ENCODE measurements at places on chromosomes 13 and 19.

GRCh38 chr13:40665126-40666044 is 1.1 kb downstream of the FOXO1 start:
- no peak for DNase-seq

DNA sequence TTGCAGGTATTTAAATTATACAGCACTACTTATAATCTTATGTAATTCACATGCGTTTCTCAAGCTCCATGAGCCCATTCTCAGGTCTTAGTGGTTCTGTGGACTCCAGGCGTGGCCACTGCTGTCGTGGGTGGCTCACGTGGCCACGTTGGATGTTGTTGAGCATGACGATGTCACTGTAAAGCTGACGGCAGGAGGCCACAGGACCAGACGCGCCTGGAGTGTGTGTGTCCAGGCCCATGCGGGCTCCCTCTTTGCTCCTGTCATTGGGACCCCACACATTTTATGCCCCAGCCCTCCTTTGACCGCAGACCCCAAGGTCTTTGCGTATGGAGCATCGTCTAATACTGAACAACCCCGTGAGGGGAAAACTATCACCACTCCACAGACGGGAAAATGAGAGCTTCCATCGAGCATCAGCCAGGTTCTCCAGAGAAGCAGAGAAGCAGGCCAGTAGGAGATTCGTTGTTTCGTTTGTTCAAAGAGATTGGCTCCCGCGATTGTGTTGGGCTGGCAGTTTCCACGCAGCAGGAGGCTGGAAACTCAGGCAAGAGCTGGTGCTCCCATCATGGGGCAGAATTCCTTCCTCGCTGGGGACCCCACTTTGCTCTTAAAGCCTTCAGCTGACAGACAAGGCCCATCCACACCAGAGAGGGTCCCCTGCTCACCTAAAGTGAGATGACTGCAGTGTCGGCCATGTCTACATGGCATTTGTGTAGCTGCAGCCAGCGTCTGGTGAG is 129.3 kb upstream of the SPACA7 start:
- DNase-seq = no peak

- DNase-seq = peak; percentile 41
Observed at GRCh38 chr13:49400755-49401659, 42.9 kb downstream of the CAB39L start.

DNA sequence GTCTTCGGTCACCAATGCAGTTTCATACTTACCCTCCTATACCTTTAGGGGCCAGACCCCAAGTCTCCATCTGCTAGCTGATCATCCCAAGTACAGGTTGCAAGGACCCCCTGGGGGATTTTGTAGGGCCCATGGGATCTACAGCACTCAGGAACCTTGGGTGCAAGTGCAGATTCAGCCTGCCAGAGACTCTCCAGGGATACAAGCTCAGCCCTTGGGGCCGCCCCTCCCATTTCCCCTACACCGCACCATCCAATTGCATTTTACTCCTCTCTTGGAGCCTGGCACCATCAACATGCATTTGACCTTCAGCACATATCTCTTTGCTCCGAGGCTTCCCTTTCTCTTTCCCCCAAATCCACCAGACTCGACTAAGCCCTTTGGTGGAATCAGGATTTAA is 154.7 kb upstream of the ZNF536 start:
- no peak for DNase-seq

DNA sequence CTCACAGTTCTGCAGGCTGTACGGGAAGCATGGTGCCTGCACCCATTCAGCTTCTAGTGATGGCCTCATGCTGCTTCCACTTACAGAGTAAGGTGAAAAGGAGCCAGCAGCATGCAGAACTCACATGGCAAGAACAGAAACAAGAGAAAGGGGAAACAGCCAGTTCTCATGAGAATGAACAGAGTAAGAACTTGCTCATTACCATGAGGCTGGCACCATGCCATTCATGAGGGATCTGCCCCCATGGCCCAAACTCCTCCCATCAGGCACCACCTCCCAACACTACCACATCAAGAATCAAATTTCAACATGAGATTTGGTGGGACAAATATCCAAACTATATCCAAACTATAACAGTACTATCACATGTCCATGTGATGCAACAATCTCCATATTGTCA is 72.1 kb downstream of the KATNAL1 start:
- no peak for DNase-seq

DNA sequence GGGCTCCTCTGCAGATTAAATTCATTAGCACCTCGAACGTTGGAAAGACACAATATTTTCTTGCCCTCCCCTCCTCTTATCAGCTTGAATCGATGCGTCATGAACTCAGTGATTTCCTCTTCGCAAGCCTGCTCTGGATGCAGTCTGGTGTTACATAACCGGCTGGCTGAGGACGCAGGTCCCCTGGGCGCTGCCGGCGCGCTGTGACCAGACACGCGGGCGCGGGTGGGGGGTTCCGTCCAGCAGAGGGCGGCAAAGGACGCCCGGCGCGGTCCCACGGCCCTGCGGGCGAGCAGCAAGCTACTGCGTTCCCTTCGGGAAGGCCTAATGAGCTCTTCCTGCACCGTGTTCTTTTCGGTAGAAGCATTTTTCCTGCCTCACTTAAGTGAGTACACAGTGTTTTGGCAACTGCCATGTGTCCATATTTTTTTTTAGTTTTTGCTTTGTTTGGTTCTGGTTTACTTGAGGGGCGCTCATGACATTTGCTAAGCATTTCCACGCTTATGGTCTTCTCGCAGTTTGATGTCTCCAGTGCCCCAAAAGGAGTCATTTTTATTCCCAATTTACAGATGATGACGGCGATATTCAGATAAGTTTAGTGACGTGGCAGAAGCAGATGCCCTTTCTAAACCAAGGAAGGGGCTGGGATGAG is 112.2 kb upstream of the MBNL2 start:
- DNase-seq = peak; percentile 84

DNA sequence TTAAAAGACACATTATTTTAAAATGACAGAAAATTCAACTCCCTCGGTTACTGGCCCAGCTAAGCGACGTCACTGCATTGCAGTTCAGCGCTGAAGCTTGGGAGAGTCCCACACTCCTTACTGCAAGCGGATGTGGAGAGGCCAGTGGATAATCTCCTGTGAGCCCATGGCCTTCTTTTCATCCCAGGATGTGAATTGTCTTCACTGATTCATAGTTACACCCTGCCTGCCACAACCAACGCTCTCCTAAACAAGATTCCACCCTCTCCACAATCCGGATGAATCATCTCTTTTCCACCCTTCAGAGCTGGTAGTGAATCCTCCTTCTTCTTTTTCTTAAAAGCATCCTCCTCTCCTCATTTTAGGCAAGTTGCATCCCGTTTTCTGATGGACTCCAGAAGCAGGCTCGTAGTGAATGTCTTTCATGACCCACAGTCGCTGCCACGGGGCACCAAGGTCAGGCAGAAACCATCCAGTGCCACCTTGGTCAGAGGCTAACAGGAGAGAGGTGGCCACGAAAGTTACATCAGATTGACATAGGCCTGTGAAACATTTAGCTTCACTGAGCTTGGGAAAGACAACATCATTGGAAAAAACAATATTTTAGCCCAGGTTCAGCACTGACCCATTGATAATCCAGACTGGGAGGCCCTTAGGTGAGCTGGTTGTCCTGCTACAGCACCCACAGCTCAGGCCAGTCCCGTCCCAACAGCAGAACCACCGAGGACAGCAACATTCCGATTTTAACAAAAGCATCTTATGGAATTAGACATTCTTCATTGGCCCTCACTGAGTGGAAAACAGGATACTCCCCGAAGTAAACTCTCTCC is 2.0 kb downstream of the GJB2 start:
- DNase-seq = no peak

DNA sequence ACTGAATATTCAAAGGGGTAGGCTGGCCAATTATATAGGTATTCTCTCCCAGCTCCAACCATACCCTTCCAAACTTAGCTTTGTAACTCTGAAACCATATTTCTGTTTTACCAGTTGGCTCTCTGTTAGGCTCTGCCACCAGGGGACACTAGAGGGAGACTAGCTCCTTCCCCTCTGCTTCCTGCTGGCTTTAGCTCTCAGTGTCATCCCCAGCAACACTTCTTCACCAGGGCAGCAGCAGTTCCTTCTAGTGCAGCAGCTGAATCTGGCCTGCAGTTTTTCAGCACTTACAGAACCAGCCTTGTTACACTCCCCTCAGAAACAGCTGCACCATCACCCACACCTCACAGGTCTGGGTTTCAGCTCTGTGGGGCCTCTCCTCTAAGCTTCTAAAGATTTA is 51.0 kb upstream of the DOCK9 start:
- no peak for DNase-seq

DNA sequence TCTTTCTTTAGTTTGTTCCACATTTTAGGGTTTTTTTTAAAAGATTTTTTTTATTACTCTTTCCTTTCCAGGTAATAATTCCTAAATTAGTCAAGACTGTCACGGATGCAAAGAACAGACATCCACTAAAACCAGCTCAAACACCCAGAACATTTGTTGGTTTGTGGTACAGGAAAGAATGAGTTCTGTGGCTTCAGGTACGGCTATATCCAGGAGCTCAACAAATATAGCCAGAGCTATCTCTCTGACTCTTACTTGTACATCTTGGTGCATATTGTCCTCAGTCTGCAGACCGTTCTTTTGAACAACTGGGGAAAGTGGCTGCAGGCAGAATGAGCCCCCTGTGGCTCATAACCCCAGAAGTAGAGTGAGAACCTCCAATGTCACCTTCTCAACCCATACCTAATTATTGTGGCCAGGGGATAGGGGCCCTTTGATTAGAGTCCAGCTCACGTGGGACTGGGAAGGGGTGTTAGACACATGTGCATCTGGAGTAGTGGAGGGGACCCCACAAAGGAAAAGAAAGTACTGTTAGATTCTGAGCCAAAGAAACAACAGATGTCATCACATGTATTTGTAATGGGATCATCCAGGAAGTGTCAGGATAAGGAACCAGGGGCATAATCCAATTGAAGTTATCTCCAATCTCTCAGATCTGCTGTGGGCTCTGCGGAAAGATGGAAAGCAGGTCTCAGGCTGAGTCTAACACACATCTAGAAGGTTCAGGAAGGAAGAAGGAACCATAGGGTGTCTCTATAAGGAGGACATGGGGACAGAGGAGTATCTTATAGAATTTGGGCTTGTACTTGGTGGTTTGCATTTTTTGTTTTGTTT is 1.9 kb upstream of the ZNF358 start:
- no peak for DNase-seq

DNA sequence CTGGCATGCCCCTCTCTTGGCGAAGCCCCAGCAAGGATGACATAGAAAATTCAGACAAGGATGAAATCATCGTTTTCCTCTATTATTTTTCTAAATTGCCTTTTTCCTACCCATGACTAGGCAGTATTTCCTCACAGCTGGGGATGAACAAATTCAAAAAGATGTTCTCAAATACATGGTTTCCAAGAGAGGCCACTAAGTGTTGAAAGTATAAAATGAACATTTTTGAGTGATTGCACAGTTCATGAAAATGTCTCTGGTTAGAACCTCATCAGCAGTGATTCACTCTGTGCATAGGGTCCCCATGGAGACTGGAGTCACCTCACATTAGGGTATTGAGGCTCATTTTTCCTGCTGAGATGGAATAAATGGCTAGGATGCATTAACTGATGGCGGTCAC is 373.7 kb downstream of the DNAJC15 start:
- no peak for DNase-seq

DNA sequence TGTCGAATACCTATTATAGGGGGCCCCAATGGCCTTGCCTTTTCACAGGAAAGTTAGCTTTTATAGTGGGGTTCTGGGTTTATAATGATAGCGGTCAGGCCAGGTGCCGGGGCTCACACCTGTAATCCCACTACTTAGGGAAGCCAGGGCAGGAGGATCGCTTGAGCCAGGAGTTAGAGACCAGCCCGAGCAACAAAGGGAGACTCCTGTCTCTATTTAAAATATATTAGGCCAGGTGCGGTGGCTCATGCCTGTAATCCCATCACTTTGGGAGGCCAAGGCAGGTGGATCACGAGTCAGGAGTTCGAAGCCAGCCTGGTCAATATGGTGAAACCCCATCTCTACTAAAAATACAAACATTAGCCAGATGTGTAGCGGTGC is 7.3 kb downstream of the RPS11 start:
- DNase-seq = no peak

DNA sequence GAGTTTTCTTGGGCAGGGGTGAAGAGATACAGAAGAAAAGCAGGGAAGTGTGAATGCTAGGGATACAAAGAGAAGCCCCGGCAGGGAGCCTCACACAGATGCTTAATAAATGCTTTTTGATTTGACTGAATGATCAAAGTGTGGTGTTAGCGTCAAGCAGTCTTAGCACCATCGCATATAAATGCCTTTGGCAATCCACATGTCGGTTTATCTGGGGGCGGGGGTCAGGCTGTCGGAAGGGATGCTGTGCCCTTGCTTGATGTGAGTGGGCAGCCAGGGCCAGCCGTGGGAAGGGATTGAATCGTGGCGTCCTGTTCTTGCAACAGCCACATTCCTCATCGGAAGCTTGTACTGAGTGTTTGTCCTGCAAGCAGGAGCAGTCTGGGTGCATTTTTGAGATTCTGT is 173.1 kb downstream of the LACC1 start:
- DNase-seq = no peak

- DNase-seq = no peak
Observed at GRCh38 chr13:49975826-49976225, 21.0 kb upstream of the TRIM13 start.

GRCh38 chr19:1624458-1624857 is 19.2 kb upstream of the UQCR11 start:
- DNase-seq = peak; percentile 47

DNA sequence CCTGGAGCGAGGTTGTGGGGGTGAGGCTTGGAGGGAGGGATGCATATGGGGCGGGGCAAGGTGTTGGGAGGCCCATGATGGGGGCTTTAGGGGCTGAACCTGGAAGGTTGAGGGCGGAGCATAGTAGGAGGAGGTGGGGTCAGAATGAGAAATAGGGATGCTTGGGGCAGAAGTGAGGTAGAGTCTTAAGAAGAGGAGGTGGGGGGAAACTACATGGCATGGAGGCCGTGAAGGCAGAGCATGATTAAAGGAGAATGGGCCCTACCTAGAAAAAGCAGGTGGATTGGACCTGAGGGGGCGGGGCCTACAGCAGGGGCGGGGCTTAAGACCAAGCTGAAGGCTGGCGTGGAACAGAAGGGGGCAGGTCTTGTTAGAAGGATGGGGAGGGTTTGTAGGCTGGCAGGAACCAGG is 799 bp downstream of the NR1H2 start:
- DNase-seq = peak; percentile 39

- no peak for DNase-seq
Observed at GRCh38 chr19:16340654-16341053, 16.0 kb downstream of the KLF2 start.

- no peak for DNase-seq
Observed at GRCh38 chr13:72537395-72537780, 190.0 kb downstream of the MZT1 start.

DNA sequence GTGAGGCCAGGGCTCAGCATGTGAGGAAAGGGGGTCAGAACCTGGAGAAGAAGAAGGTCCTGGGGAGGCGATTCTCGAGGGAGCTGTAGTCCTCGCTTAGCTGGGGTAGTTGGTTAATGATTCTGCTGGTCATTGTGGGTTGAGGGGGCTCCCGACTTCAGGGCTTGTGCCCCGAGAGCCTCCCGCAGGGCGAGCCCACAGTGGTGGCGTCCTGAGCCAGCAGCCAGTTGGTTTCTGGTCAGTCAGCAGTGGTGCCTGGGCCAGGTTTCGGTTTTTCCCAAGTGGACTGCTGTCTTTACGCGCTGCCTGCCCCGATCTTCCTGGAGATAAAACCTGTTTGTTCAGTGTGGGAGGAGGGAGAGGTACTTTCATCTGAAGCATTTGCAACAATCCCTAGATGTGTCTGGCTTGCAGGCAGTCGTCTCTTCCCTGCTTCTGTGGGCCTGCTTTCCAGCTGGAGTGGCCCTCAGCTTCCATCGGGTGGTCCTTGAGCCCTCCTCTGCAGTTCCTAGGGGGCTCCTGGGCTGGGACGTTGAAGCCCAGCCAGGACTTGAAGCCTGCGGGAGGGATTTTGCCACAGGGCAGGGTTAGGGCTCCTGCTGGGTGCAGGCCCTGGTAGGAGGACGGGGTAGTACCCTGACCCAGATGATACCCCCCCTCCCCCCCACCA is 3.2 kb downstream of the PTBP1 start:
- no peak for DNase-seq

Measured in KBM-7 (cell line).